ENCODE measurements at places on chromosomes 3 and 15.

DNA sequence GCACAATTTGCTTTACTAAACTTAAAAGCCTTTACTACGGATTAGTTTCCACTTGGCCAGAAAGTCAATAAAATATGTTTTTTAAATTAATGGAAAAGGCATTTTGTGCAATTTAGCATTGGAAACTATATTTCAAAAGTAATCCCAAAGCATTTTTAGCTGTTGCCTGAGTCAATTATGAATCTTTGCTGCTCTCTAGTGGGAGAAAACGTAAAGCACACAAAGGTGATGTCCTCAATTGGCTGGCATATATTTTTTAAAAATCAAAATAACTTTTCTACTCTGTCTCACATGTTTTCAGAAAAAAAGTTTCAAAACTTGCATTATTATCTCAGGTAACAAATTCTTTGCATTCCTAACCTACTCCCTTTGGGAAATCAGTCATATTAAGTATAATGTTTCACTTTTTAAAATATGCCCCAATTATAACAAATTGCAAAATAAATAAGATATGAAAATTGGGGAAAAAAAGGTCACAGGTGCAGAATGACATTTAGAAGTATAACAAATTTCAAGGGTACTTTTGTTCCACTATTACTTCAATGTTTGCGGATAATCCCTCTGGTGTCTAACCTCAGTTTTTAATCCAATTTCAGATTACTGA, 47.2 kb upstream of the TEX55 start:
- DNase-seq = no peak

GRCh38 chr3:14425581-14426304, 23.3 kb downstream of the SLC6A6 start:
- DNase-seq = peak; percentile 29

- DNase-seq = no peak
These were observed 13.9 kb upstream of the GPR171 start for GRCh38 chr3:151216641-151217607.

GRCh38 chr3:27281671-27282150, 87.5 kb downstream of the NEK10 start:
- no peak for DNase-seq

DNA sequence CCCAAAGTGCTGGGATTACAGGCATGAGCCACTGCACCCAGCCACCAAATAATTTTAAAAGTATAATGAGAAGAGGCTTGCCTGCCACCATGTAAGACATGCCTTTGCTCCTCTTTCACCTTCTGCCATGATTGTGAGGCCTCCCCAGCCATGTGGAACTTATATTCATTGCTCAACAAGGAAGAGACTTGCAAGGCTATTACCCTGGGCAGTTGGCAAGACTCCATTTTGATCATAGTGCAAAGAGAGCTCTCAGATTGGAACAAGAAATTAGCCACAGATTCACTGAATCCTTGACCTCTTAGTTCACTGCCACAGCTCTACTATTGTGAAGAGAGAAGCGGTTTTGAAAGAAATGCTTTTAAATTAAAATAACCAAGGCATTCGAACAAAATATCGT, 6.1 kb downstream of the SCAP start:
- DNase-seq = no peak

GRCh38 chr3:152243301-152243711, 25.4 kb upstream of the MBNL1 start:
- no peak for DNase-seq

DNA sequence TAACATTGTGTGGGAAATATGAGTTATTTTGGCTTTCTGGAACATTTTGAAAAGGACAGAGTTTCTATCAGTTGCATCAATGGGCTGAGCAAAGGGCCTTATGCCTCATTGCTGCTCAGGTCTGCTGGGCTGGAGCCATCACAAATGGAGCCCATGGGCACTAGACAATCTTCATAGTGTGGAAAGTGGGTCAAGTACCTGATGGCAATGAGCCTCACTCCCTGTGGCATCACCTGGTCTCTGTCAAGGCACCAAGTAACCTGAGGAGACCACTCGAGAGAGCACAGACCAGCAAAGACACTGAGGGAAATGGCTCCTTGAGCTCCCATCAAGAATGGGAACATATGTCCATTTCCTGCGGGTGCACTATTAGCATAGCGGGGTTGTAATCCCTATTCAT, 96.7 kb upstream of the PPP2R3A start:
- no peak for DNase-seq

DNA sequence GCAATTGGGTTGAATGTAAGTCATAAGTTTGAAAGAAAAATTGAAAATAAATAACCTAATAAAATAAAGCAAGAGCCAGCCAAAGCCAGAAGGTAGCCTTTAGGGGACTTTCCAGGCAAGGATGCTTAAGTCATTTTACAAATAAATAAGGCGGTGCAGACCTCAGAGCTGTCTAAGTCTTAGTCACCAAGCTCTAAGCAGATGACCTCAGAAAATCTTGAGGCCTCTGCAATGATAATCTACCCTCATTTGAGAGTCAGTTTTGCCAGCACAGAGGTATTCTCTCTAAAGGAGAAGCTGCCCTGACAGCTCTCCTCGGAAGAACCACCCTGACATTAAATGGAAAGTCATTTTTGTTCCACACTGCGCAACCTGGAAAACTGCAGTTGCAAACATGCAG, 113.9 kb downstream of the OXNAD1 start:
- DNase-seq = no peak

DNA sequence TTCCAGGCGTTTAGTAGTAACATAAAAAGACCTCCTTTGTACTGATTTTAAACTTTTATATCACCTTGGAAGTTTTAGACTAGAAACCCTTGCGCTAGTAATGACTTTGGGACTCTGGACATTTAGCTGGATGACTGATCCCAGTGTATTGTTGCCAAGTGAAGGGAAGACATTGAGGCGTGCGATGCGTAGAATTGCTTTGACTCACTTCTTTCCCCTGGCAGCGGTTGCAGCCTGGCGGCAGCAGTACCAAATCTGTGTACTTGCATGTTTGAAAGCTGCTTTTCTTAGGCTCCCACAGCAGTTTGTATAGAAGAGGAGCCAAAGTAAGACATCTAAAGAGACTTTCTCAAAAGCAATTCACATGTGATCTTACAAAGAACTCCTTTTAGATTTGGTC, 151.6 kb downstream of the BBX start:
- DNase-seq = no peak

DNA sequence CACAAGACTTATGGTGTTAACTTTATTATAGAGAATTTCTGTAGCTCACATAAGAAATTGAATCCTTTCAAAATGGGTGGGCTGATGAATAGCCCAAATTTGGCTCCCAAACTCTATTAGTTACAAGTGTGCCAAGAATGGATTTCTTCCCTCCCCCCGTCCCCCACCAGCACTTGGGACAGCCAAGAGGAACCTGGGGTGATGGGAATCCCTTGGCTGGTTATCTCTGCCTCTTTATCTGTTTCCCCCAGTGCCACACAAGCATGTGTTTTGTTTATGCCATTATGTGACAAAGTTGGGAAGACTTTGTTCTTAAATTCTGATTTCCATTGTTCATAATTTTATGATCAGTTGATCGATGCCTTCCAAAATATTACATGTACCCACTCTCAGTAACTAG, 28.3 kb downstream of the CMSS1 start:
- no peak for DNase-seq

- DNase-seq = no peak
These were observed 111.0 kb downstream of the LRRK1 start for GRCh38 chr15:101029971-101030661.

GRCh38 chr3:48928679-48929078, 10.0 kb downstream of the ARIH2 start:
- DNase-seq = no peak
